ENCODE measurements at places on chromosomes 1 and 21. TPM values are rescaled to one million over a fixed set of nuclear protein-coding genes. Genes with fewer than 3 reads are reported as not detected.

GRCh38 chr1:248804771-248805681, 20.7 kb downstream of the SH3BP5L start:
- no peak for DNase-seq

GRCh38 chr21:14056771-14057191, 154.0 kb downstream of the LIPI start:
- DNase-seq = peak; percentile 64

- DNase-seq = no peak
Measured at GRCh38 chr1:196207612-196208217, 400.5 kb downstream of the KCNT2 start.

DNA sequence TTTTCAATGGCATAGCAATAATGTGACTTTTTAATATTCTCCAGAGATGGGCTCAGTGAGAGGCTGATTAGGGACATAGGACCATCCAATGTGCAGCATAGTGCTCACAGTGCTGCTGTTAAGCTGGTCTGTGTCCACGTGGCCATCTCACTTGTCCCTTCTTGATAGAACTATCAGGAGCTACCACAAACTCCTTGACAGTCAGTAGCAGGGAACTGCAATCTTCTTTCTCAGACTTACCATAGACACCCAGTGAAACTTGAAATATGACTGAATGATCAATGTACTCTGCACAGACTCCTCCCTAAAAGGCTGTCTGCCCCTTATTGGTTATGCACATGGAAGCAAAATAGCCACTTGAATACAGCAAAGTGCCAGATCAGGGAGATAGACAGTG, 64.5 kb upstream of the WARS2 start:
- no peak for DNase-seq

Gene SRGAP2B
- total RNA-seq = 13.3 TPM

- no peak for DNase-seq
Measured at GRCh38 chr1:167716000-167716271, 5.8 kb upstream of the MPZL1 start.

- DNase-seq = no peak
Measured at GRCh38 chr1:75203415-75204277, 69.5 kb downstream of the LHX8 start.

DNA sequence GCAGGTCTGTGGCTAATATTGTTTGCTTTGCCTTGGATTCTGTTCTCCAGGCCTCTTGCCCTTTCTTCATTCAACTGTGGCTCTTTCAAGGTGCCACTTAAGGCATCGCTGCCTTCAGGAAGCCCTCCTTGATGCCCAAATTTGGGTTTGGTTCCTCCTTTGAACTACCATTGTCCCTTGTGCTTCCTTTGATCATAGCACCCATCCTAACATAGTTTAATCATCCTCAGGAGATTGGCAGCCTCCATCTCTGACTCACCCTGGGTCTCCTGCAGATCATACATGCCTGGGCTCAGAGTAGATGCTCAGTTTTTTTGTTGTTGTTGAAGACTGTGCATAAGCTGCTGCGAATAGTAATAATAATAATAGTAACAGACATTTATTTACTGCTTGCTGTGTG, 54.4 kb upstream of the ACOT11 start:
- no peak for DNase-seq

DNA sequence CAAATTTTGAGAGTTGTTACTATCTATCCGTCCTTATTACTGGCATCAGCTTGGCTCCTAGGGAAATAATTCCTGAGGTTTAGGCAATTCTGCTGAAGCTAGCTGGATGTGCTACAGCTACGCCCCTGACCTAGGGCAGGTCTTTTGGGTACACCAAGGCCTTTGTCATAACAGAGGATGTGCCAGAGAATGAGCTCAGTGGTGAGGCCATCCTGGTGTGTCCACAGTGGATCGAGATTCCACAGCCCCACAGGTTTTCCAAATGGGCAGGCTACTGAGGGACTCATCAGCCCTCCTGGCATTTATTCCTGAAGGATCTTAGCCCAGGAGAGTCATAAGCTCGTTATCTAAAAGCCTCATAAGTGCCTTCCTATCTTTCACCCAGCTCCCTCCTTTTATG, 475.2 kb upstream of the USP24 start:
- no peak for DNase-seq

- peak; percentile 89 for DNase-seq
Measured at GRCh38 chr1:111507411-111508201, 4.2 kb upstream of the ADORA3 start.

Gene VANGL2
- total RNA-seq = 3.8 TPM

Gene CITED4
- 50.2 TPM for total RNA-seq

Gene CAPN8
- total RNA-seq = 1.1 TPM

Gene CSMD2
- under 0.01 TPM for total RNA-seq

- no peak for DNase-seq
Measured at GRCh38 chr1:24481101-24481500, 21.5 kb upstream of the RCAN3 start.

DNA sequence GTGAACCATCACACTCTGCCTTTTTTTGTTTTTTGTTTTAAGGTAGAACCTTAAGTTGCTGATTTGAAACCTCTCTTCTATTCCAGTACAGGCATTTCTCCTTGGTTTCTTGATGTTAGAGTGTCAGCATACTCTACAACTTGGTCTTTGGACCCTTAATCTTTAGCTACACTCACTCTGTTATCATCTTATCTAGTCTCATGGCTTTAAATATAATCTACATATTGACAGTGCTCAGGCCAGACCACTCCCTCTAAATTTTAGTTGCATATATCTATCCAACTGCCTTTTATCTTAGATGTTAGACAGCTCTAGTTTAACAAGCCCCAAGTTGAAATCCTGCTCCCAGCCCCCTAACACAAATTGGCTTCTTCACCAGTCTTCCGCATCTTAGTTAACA, 22.1 kb downstream of the NME7 start:
- no peak for DNase-seq

Gene TMPRSS15
- not detected for total RNA-seq

- DNase-seq = no peak
Measured at GRCh38 chr1:229238674-229239415, 32.1 kb upstream of the RAB4A start.

Gene SEC16B
- 5.8 TPM for total RNA-seq

DNA sequence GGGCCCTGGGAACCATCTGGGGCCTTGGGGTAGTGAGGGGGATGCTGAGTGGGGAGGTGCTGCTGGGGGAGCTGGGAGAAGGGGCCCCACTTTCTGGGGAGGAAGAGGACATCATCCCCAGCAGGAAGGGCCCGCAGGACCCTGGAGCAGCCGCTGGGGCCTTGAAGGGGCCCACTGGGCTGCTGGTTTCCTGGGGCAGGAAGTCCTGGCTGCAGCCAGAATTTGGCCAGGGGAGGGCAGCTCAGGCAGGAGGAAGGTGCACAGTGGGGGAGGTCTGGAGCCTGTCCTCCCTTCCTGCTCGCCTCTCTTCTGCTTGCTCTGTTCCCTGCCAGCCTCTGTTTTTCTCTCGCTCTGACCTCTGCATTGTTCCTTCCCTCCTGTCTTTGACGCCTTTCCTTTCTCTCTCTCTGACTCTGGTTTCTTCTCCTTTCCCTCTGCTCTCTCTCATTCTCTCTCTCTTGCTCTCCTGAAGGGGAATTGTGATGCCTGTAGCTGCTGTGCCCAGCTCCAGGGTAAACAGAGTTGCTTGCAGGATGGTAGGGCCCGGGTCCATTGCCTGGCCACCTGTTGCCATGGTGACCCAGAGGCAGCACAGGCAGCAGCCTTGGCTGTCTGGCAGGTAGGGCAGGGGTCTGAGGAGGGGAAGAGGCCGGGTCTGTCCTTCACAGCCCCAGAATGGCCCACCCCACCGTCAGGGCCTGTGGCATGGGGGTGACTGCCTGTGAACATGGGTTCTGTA, 23.9 kb downstream of the ACOT11 start:
- no peak for DNase-seq

DNA sequence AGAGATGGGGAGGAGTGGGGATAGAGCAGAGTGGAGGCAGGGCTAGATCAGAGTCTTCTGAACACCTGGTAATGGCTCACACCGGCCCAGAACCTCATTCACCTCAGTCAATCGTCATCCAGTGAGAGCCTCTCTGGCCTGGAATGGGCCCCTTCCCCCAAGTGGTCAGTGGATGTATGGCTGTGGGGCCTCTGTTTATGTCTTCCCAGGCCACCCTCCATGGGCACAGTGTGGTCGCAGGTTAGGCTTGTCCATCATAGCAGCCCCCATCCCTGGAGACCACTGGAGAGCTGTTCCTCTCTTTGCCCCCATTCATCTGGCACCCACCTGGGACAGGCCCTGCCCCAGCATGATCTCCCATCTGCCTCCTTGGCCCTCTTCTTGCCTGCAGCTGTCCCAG, 29.6 kb upstream of the TENT5C start:
- no peak for DNase-seq

Gene HES2
- total RNA-seq = not detected

Gene NHLH1
- total RNA-seq = not detected

Gene TINAGL1
- 62.9 TPM for total RNA-seq
